ENCODE measurements at places on chromosomes 12 and 14.

DNA sequence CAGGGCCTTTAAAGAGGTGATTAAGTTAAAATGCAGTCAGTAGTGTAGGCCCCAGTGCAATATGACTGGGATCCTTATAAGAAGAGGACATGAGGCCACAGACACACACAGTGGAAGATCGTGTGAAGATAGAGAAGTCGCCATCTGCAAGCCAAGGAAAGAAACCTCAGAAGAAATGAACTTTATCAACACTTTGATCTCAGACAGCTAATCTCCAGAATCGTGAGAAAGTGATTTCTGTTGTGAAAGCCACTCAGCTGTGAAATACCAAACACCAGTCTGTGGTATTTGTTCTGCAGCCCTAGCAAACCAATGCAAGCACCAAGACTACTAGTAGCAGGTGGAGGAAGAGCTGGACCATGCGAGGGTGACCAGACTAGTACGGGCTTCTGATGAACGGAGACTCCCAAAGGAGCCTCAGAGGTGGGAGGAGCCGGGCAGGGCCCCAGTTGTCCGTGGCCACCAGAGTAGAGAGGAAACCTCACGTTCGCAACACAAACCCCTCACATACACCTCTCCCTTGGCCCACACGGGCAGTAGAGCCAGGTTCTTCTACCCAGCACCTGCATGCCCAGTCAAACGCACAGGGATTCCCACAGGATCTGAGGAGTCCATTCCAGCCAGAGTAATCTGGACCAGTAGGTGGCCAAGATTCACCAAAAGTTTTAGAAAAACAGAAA is 243.0 kb downstream of the TTC8 start:
- DNase-seq, result peak; percentile 84

- no peak for DNase-seq
Observed at GRCh38 chr14:104887623-104888488, 22.8 kb downstream of the CEP170B start.

DNA sequence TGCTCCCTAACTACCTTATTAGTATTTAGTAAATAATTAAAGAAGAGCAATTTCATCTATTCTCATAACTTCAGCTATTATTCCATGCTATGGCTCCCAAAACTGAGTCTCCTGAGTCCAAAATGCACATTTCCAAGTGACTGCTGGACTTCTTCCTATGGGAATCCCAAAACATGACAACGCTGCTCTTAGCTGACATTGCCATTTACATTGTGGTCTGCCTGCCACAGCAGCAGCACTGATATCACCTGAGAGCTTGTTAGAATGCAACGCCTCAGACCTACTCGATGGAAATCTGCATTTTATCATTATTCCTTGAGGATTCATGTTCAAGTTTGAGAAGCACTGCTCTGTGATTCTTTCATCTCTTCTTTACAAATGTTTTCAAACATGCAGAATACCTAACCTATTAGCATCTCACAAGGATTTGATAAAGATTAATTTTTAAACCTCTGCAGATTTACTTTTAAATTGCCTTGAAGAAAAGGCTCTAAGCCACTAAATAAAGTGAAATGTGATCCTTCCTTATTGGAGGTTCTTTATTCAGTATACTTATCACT is 77.7 kb downstream of the SEC23A start:
- no peak for DNase-seq

GRCh38 chr12:7042842-7043241 is 17.7 kb upstream of the C1S start:
- no peak for DNase-seq

GRCh38 chr14:69712599-69713088 is 54.3 kb upstream of the SRSF5 start:
- DNase-seq, result peak; percentile 14

GRCh38 chr14:74940956-74941565 is 14.3 kb downstream of the PGF start:
- no peak for DNase-seq

- DNase-seq, result no peak
Observed at GRCh38 chr12:117900561-117900960, 68.2 kb downstream of the KSR2 start.
